Stimulated activated naive CD4-positive, alpha-beta T cell (primary cell): ENCODE measurements at places on chromosomes 3 and 15.

- no peak for DNase-seq
These were observed 6.9 kb downstream of the NIPA2 start for GRCh38 chr15:22845289-22845900.

GRCh38 chr3:127291114-127291513 lies 3.3 kb upstream of the PRR20G start:
- no peak for DNase-seq

DNA sequence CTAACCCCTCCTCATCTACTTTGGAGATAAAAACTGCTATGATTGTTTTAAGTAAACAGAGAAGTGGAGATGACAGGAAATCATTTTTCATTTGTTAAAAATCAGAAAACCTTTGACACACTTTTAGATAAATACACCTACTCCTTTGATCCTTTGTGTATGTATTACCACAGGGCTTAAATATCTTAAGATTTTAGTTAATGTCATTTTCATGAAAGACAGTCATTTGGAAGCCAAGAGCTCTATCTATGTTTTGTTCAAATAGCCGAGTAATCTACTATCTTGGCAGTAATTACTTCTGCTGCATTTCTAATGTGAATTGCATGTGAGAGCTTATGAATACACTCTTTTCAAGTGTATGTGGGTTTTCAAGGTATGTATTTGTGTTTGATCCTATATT lies 2.0 kb downstream of the ARPP21 start:
- no peak for DNase-seq

GRCh38 chr15:82292271-82292670 lies 29.7 kb downstream of the SAXO2 start:
- no peak for DNase-seq

DNA sequence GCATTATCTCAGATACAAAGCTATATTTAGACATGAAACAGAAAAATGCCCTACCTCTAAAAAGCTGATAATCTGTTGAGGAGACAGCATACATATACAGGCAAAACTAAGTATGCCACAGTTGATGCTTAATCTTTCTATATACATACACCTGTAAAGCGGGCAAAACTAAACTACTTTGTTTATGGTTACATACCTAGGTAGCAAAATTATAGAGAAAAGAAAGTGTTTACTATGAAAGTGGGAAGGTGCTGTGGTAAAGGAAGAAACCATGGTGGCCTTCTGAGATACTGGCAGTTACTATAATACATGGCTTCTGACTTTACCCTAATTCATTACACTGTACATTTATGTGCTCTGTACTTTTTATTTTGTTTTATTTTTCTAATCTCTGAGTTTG lies 36.0 kb upstream of the NR1I2 start:
- no peak for DNase-seq

- DNase-seq, result no peak
These were observed 893.0 kb downstream of the DIPK2A start for GRCh38 chr3:144864646-144865045.

- DNase-seq, result no peak
These were observed 223.2 kb downstream of the MBNL1 start for GRCh38 chr3:152491922-152492321.

- no peak for DNase-seq
These were observed 14.7 kb downstream of the PAK2 start for GRCh38 chr3:196754091-196754981.

DNA sequence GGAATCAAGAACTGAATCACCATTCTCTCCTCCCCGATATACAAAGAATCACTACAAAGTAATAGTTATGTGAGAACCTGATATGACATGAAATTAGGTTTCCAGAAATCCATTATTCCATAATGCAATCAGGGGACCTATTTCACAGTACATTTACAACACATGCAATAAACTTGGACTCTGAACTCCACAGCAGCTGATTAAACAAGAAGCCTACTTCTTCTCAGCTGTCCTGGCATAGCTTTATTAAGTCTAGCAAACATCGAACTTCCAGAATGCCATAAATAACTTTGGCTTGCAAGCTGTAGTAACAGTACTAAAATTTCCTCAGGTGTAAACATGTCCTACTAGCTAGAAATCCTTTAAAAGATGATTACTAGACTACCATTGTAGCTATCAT lies 17.8 kb downstream of the PDCD10 start:
- no peak for DNase-seq

DNA sequence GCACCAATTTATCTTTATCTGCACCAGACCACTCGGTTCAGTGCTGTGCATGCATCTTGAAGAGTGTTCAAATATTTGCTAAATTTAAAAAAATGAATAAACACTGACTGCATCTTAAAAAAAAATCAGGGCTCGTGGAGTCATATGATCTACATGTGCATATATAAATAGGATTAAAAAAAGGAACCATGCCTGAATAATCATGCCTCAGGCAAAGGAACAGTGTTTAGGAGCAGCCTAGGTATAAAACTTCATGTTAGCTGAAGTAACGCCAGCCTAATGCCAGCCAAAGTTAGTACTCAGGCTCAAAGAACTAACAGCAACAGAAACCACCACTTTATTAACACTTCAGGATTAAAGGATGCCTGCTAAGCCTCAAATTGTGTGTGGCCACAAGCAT lies 9.5 kb downstream of the ABCC5 start:
- DNase-seq, result no peak

GRCh38 chr3:175163686-175164085 lies 304.6 kb downstream of the NAALADL2 start:
- no peak for DNase-seq

- DNase-seq, result no peak
These were observed 11.5 kb upstream of the PRKAR2A start for GRCh38 chr3:48859206-48859605.

DNA sequence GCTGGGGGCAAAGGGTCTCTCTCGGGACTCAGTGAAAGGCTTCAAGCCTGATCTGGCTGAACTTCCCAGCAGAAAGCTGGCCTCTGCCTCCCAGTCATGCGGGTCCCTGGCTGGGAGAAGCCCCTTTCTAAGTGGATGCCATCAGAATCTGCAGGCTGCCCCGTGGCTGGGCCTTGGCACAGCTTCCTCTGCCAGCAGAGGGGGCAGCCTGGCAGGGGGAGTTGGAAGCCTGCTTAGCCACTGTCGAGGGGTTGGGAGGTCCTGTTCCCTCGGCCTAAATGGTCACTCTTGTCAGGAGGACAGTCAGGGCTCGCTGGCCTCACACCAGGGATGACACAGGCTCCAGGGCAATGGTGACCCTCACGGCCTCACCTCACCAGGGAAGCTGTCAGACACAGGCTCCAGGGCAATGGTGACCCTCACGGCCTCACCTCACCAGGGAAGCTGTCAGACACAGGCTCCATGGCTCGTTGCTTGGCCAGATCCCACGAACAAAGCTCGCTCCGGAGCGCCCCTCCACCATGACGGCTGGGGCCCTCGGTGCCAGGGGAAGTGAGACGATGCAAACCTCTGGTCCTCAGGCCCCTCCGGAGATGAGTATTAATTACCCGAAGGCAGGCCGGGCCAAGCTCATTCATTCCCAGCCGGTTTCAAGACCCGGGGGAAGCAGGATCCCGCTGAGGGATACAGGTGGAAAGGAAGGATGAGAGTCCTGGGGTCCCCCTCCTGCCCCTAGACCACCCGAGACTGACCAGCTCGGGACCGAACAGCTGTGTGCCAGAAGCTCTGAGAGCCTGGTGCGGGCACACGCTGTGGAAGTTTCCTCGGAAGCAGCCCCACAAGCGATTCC lies 151.0 kb downstream of the CHSY1 start:
- no peak for DNase-seq

DNA sequence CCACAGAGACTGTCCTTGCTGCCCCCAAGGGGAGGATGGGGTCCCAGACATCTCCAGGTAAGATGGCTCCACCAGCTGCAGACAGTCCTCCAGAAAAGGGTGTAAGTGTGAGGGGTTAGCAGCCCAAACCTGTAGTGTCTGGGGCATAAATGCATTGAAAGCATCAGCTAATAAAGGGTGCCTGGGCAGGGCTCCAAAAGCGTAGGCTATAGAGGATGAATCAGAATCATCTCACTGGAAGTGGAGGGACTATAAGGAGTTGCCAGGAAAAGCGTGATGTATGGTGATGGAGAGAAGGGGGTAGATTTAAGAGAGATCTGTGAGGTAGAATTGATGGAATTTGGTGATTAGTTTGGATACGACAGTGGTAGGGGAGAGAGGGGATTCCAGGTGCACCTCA lies 79.9 kb upstream of the ONECUT1 start:
- no peak for DNase-seq

DNA sequence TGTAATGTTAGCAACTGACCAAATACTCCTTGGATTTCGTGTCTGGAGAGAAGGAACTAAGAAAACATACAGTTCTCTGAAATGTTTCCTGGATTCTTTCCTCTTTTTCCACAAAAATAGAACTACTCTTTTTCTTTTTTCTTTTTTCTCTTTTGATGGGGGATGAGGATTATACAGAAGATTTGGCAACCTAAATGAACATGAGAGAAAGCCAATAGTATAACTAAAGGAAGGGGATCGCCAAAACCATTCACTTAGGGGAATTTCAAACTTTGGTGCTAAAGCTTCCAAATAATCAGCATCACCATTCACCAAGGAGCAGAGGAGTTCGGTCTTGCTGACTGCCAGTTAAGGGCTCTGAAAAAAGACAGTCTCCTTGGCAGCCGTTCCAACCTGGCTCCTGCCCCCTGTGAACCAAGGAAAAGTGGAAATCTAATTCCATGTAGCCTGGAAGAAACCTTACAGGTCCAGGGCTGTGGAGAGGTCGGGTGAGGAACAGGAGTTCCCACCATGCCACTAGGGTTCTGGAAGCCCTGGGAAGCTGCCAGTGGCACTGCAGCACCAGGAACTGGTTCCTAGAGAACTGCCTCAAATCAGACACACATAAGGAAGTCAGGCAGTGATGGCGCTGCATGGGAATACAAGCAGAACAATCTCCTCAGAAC lies 176.9 kb downstream of the TNIK start:
- no peak for DNase-seq

DNA sequence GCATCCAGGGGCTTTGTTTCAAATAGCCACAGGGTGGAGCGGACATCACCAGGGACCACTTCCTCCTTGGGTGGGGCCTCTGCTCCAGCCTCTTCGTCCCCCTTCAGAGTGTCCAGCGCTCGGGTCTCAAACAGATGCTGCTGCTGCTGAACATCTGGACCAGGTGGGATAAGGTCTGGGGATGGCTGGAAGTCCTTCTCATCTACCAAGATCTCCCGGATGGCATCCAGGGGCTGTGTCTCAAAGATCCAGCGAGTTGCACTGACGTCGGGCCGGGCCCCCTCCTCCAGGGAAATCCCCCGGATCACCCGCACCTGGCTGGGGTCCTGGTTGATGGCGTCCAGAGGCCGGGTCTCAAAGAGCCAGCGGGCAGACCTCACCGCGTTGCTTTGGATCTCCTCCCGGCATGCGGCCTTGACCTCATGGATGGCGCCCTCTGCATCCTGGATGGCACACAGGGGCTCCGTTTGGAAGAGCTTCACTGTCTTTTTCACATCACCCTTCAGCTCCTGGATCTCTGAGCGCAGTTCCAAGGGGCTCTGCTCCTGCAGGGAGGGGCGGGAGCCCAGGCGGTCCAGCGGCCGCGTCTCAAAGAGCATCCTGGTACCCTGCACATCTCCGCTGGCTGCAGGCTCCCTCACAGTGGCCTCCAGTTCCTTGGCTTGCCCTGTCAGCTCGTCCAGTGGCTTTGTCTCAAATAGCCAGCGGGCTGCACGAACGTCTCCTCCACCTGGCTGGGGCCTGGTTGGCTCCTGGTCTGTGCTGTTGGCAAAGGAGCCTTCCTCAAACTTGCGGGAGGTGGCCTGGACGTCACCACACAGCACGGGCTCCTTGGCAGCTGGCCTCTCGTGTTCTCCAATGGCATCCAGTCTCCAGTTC lies 3.9 kb downstream of the XIRP1 start:
- no peak for DNase-seq

GRCh38 chr3:12454076-12454815 lies 30.0 kb upstream of the TSEN2 start:
- DNase-seq, result no peak

GRCh38 chr3:185365291-185366073 lies 2.5 kb downstream of the MAP3K13 start:
- DNase-seq, result no peak

DNA sequence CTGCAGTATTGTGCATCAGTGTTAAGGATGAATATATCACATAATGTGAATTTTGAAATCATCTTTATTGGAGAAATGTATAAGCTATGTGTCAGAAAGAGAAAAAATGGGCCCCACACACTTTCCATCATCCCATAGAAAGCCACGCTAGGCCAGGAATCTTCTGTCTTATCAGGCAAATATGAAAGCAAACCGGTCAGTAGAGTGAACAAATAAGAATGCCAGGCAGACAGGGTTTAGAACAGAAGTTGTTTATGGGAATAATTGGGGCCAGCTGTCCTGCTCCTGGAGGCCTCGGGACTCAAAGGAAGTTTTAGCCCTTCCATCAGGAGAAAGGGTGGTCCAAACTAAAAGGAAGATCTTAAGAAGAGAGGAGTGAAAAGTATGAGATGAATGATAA lies 39.5 kb downstream of the ZNF280D start:
- DNase-seq, result no peak

DNA sequence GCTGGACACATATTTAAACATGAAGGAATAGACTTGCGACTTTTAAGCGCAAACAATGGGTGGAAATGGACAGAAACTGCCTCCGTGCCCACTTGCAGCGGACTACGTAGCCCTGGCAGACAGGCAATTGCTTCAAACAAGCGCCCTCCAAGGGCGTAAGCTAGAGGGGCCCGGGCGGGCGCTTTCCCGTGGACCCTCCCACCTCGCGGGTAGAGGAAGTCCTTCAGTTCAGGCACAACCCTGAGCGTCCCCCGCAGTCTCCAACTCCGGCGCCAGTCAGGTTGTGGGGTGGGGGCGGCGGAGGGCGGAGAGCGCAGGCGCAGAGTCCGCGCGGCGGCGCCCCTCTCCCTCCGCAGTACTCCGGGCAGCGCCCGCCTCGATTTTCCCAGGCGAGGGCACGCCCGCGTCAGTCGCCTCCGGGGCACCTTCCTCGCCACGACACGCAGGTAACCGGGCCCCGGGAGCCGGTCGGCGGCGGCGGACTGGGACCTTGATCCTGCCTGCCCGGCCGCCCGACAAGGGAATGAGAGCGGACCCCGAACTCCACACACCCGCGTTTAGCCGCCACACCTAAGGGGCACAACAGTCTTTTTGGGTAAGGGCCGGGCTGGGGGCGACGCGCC lies at the start of gene SLC35G2:
TSS of gene SLC35G2 (plus strand) at position 358 of the 623 bp plus-strand sequence. CDS start 35,335 bp downstream, outside the sequence.
- no peak for DNase-seq

- DNase-seq, result no peak
These were observed at the start of gene MAP4 for GRCh38 chr3:48016301-48016973. TSS of gene MAP4 (minus strand) at chr3:48016416. CDS start at chr3:47998860, 17,556 bp downstream.

- no peak for DNase-seq
These were observed 30.0 kb downstream of the INSYN1 start for GRCh38 chr15:73723191-73723590.

GRCh38 chr3:71317749-71318457 lies 265.6 kb downstream of the FOXP1 start:
- no peak for DNase-seq
